ENCODE measurements at places on chromosomes 4 and X.

- no peak for DNase-seq
Measured at GRCh38 chrX:17021851-17022604, 75.6 kb downstream of the REPS2 start.

DNA sequence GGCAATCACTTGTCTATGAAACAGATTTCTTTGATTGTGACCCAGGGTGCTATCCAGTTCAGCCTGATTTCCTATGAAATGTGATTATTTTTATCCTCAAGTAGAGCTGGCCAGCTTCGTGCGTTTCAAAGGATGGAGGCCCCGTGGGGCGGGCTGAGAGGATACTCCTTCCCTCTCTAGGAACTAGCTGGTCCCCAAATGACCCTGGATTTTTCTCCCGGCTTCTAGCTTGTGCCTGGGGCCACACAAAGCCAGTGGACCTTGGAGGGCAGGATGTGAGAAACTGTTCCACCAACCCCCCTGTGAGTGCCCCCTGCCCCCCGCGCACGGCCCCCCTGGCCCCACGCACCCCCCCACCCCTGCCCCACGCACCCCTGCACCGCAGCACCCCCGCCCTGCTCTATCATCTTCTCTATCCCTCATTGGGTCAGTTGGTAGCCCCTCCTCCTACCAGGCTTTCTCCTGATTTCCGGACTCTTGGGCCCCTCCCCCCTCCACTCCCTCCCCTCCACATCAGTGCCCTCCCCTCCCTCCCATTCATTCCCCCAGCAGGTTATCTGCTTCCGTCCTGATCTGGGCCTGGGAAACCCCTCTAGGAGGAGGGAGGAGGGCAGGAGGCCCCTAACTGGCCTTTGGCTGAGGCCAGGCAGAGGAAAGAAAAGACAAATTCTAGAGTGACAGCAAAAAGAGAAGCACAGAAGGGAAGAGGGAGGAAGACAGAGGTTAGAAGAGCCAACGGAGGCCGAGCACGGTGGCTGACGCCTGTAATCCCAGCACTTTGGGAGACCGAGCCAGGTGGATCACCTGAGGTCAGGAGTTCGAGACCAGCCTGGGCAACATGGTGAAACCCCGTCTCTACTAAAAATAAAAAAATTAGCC, 3.3 kb downstream of the XPNPEP2 start:
- no peak for DNase-seq

DNA sequence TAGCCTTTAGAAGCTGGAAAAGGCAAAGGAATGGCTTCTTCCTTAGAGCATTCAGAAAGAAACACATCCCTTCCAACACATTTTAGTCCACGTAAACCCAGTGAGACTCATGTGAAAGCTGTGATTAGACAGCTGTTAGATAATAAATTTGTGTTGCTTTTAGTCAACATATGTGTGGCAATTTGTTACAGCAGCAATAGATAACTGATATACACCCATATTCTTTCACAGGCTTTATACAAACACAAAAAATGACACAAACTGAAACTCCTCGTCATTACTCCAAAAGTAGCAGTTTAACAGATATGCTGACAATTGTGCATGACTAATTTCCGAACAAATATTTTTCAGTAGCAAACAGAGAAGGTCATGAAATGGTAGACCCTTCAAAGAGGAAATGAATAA, 65.3 kb downstream of the ANTXR2 start:
- DNase-seq = no peak

DNA sequence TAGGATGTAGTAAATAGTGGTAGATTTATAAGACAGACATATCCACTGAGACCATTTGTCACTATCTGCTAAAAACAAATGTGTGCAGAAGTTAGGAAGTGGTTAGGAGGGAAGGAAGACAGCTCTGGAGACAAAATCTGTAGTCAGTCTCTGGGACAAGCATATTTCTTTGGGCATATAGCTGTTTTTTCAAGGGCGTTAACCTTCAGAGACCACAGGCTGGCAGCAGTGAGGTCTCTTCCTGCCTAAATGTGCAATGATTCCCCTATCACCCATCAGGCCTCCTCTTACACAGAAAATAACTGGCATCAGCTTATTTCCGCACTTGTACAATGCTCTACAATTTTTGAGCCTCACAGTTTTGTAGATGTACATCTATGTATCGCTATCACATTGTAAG, 6.5 kb downstream of the TMEM150C start:
- no peak for DNase-seq

DNA sequence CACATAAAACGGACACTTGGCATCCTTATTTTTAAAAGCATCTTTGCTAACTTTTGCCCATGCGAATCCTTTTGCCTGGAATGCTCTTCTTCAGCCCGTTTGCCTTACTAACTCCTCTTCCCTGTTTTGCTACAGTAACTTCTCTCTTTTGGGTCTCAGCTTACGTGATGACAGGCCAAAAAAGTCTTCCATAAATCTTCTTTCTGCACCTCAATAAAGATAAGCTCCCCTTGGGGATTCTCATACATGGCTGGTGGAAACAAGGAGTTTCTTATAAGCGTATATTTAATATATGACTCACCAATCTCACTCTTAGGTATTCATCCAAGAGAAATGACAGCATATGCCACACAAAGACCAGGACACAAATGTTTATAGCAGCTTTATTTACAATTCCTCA, 192.7 kb downstream of the RCHY1 start:
- no peak for DNase-seq

DNA sequence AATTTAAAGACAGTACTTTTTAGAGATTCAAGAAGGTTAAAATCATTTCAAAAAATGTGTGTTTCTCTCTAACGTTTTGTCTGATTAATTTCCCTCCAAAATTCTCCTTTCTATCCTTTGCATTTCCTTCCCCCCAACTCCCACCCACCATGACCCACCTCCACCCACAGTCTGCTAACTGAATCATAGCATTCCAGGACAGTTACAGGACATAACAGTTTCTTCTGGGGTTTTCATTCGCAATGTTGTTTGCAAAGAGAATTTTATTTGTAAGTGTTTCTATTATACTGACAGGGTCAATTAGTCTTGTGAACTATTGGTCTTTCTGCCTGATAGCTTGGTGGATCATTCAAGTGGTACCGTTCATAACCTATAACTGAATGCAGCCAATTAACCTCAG, 53.7 kb downstream of the ANAPC10 start:
- DNase-seq = no peak

GRCh38 chrX:15804563-15804962, 14.3 kb downstream of the ZRSR2 start:
- DNase-seq = no peak

DNA sequence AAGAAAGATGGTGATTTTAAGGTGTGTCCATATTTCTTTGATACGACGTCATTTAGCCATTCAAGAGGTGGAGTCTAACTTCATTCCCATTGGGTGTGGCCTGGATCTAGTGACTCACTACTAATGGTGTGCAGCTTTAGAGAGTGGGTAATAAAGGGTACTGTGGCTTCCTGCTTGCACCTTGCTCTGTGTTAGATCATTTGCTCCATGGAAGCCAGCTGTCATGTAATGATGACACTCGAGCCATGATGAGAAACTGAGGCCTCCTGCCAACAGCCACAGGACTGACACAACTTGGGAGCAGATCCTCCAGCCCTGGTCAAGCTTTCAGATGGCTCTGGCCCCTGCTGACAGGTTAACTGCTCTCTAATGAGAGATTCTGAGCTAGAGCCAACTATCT, 82.0 kb downstream of the UNC5C start:
- DNase-seq = no peak

GRCh38 chr4:71749008-71749594, 34.8 kb downstream of the GC start:
- no peak for DNase-seq

GRCh38 chr4:189377569-189377968, 563.1 kb upstream of the FRG1 start:
- no peak for DNase-seq

DNA sequence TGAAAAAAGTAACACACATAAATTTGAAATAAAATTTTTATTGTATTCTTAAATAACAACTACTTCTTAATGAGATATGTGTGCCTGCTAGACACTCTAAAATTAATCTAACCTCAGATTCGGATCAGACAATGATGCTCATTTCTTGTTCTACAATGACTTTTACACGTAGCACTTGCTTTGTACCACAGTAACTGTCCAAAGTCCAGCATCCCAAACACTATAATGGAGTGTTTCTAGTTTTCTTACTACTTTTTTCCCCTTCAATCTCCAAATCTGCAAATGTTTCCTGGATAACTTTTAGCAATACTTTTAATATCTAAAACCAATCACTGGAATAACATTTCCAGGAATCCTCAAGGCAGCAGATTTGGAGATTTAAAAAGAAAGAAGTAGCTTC, 75.9 kb downstream of the ADGRA3 start:
- DNase-seq = no peak

- DNase-seq = no peak
Measured at GRCh38 chr4:17561195-17561909, 15.6 kb upstream of the LAP3 start.
